ENCODE measurements at places on chromosomes 2 and 18. TPM values are rescaled to one million over a fixed set of nuclear protein-coding genes. Genes with fewer than 3 reads are reported as not detected.
A peak's percentile ranks its signal among the peaks of the same experiment; 100 is the strongest.

MERTK gene
- total RNA-seq, result 0.20 TPM

FOXI3 gene
- not detected for total RNA-seq

- H3K4me3 ChIP-seq, result no peak overlapping the region
- peak; percentile 91 for DNase-seq
- peak overlapping the region; percentile 76 for H3K27ac ChIP-seq
- H3K36me3 ChIP-seq, result no peaks in the 10 kb centered on the region
Observed at GRCh38 chr2:127649684-127650040, 3.7 kb downstream of the GPR17 start.

DNA sequence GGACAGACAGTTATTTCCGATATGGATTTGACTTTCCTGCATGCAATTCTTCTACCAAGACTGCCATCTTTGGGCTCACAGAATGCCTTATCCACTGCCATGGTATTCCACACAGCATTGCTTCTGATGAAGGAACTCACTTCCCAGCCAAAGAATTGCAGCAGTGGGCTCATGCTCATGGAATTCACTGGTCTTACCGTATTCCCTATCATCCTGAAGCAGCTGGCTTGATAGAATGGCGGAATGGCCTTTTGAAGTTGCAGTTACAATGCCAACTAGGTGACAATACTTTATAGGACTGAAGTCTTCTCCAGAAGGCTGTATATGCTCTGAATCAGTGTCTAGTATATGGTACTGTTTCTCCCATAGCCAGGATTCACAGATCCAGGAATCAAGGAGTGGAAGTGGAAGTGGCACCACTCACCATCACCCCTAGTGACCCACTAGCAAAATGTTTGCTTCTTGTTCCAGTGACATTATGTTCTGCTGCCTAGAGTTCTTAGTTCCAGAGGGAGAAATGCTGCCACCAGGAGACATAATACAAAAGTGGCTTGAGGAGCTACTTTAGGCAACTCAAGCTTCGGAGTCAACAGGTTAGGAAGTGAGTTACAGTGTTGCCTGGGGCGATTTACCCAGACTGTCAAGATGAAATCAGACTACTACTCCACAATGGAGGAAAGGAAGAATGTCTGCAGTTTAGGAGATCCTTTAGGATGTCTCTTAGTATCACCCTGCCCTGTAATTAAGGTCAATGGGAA is 23.8 kb upstream of the SMAD4 start:
- DNase-seq, result no peak
- H3K4me3 ChIP-seq, result no peak overlapping the region
- no peaks in the 10 kb centered on the region for H3K4me1 ChIP-seq
- H3K27me3 ChIP-seq, result no peaks in the 10 kb centered on the region

GRCh38 chr2:189791338-189792042 is 7.2 kb downstream of the PMS1 start:
- peak; percentile 11 for DNase-seq
- H3K4me3 ChIP-seq, result peak overlapping the region; percentile 44
- H3K27ac ChIP-seq, result peak overlapping the region; percentile 82
- peaks cover 38% of the 10 kb centered on the region for H3K36me3 ChIP-seq
- peaks cover 20% of the 10 kb centered on the region for H3K4me1 ChIP-seq
- H3K27me3 ChIP-seq, result no peaks in the 10 kb centered on the region
